ENCODE measurements at places on chromosomes 3 and 15.

DNA sequence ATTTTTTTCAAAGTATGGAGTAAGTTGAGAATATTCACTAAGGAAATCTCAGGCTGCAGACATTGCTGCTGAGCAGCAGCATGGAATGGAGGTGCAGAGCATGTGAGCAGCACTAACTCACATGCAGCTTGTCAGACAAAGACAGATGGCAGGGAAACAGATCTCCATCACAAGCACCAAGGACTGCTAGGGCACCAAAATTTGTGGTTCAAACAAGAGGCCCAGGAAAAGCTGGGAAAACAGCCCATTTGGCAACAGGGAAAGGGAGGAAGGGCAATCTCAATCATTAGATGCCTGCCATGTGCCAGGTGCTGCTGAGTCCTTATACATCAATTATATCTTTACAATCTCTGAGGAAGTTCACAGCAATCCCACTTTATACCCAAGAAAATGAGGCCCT is 47.2 kb upstream of the EIF1B start:
- no peak for DNase-seq

GRCh38 chr3:37935756-37936666 is 54.6 kb upstream of the VILL start:
- DNase-seq = no peak

DNA sequence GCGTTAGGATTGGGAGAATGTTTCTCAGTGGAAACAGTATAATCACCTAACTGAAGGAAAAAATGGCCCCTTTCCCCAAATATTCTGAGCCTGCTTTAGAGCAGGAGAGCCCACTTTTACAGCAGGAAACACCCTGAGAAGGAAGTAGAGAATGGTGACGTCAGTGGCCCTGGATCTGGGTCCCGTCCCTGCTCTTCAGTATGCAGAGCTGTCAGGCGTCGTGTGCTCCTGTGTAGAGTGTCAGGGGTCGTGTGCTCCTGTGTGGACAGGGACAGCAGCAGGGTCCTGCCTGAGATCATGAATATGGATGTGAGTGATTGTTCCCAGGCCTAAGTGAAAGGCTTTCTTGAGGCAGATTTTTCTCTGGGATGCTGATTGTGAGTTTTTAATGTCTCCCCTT is 45.2 kb downstream of the CGNL1 start:
- no peak for DNase-seq

DNA sequence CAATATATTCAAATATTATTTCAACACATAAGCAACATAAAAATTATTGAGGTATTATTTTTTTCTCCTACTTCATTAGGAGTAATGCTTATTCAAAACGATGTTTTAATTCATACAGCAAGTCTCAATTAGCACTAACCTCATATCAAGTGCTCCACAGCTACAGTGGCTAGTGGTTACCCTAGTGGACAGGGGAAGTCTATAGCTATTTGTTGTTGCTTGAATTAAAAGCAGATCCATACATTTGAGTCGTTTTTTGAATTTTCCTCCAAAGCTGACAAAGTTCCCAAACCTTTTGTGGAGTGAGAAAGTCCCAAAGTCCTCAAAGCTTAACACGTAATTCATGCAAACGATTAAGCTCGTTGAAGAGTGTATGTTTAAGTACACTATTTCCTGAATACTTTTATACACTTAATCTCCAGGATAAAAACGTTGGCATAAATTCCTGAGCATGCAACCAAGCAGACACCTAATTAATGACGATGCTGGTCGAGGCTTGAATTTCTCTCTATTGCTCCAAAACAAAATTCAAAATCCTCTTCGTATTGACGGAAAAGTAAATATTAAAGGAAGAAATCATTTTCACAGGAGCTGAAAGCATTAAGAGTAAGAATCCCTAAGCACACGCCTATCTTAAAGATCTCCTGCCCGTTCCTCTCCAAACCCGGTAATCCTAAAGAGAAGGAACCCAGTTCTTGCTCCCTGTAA is 985 bp downstream of the VPS13C start:
- no peak for DNase-seq

DNA sequence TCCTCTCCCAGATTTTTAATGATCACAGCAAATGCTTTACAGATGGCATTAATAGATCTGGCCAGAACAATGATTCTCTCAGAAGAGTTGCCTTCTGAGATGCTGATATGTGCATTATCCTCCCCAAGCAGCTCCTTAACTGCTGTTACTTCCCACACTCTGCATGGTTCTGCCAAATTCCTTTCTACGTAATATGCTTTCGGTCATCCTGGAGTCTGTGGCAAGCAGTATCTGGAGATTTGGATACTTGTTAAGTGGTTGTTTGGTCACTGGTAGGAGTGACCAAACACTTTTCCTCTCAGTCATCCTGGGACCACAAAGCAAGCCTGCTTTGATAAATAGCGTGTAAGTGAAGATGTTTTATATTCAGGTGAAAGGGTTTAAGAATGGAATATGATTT is 71.1 kb upstream of the CCNL1 start:
- no peak for DNase-seq

DNA sequence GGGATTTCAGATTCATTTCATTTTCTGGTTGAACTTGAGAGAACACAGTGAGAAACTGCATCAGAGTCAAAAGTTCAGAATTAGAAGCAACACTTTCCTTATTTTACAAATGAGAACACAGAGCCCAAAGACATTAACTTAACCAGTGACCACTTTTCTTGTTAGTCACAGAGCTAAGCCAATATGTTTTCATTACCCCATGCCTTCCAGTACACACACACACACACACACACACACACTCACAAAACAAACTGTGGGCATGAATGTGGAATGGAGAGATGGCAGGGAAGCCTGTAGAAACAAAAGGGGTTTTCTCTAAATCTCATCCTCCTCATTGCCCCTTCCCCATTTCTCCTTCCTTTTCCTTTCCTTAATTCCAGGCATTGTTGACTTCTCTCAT is 267.4 kb upstream of the GADL1 start:
- no peak for DNase-seq

- no peak for DNase-seq
These were observed 44.0 kb downstream of the CCDC54 start for GRCh38 chr3:107421170-107421792.

DNA sequence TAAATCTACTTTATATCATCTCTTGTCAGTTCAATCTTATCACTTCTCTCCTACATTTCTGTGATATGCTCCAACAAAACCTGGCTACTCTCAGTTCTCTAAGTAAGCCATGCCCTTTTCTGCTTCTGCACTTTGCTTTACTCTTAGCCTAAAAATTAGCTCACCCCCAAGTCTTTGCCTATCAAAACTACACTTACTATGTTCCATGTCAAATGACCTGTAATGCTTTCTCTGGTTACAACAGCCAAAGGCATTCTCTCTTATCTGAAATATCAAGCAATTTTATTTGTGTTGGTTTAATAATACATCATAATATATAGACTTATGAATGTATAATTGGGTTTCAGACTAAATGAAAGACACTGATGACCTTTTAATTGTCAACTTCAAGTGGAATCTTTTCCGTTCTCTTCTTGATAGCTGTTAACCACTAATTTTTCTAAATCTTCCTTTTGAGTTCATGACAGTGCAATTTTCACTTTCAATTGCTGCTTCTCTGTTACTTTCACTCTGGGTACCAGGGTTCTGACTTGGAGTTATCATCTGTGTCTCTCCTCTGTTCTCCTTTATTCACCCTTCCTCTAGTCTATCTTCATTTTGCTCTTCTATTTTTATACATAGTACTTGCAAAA is 619.0 kb upstream of the GOLIM4 start:
- no peak for DNase-seq

DNA sequence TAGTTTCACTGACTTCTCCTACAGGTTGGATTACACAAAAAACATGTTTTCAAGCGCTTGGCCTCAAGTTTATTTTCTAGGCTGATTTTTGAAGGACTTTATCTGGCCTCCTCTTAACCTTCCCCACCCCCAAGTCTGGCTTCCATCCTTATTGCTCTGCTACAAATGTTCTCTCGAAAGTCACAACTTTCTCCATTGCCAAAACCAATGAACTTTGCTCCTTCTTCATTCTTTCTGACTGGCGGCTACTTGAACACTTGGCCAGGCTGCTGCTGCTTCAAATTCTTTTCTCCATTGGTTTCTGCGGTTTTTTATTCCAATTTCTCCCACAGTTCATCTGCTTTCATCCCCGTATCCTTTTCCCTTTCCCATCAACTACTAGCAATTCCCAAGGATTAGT is 106.6 kb downstream of the TOP2B start:
- DNase-seq = no peak

All from epithelial cell of prostate (primary cell).